Hindlimb muscle (tissue), 1 donor: ENCODE measurements at places on chromosomes 6 and 20.

DNA sequence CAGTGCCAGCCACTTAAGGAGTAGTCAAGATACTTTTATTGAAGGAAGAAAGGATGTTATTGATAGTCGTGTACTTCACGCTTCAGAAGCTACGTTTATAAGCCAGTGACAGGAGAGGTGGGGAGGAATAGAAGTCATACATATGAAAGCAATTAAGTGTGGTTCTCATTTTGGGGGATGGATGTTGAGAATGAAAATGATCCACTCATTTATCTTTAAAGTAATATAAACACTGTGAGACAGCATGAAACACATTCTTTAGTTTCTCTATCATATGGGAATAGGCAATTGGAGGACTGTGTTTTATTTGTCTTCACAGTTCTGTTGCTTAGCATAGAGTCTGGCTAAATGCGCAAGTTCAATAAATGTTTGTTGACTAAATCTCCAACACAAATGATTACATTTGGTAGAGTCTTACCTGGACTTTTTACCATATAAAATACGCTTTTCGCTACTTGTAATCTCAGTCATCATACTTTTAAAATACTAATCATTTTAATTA is 35.2 kb downstream of the AK9 start:
- DNase-seq = no peak

- peak; percentile 47 for DNase-seq
Observed at GRCh38 chr6:10351791-10352190, 63.1 kb downstream of the TFAP2A start.

DNA sequence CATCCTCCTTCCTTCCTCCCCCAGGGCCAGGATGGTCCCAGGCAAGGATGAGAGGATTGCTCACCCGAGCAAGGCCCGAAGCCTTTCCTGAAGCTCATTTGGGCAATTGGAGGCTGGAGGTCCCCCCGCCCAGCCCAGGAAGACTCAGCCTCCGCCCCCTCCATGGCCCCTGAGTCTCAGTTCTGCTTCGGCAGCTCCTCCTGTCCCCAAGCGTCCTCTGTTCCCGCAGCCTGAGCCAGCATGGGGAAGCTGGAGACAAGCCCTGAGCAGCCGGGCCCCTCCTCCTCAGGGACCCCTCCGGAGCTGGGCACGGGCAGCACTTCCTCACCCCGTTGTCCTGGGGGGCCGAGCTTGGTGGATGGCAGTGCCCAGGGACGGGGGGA is 26.0 kb downstream of the SLC17A9 start:
- DNase-seq = no peak

DNA sequence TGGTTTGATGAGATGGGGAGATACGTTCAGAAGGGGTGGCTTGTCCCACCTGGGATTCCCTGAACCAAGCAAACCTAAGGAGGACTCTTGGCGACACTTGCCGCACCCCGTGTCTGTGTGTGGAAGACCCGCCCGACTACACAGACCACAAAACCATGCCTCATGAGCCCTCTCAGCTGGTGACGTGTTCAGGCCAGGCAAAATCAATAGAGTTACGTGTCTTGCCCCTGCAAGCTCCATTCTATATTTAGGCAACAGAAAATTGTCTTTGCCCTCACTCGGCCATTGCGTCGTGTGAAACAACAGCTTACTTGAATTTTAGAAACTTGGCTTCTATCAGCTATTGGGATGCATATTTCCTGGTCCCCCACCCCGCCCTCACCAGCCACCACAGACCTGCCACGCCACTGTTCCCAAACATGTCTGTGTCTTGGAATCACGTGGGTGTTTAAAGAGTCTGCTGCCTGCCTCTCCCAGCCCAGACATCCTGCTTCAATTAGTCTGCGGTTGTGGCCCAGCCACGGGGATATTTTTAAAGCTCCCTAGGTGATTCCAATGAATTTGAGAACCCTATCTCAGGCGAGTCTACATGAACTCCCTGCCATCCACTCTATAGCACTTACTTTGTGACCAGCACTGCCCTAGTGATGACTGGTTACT is 279.2 kb upstream of the EXOC2 start:
- no peak for DNase-seq

DNA sequence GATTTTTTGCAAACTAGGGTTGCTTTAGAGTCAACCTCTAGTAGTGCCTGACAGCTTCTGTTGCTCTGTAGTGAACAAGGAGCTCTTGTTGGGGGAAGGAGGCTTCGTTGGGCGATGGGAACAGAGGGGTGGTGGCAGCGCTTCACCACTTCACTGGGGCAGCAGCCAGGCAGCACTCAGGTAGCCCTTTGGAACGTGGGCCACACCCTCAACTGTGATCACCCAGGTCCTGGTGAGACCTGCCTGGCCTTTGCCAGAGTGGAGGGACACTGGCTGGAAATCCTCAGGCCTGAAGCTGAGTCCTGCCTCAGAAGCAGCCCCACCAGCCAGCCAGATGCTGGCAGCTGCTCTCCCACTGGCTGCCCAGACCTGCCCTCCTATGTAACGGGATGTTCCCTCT is 10.4 kb upstream of the EDN3 start:
- DNase-seq = no peak
